ENCODE measurements at places on chromosomes 11 and 22.

- no peak for DNase-seq
Measured at GRCh38 chr11:44008088-44008501, 39.7 kb upstream of the ACCSL start.

DNA sequence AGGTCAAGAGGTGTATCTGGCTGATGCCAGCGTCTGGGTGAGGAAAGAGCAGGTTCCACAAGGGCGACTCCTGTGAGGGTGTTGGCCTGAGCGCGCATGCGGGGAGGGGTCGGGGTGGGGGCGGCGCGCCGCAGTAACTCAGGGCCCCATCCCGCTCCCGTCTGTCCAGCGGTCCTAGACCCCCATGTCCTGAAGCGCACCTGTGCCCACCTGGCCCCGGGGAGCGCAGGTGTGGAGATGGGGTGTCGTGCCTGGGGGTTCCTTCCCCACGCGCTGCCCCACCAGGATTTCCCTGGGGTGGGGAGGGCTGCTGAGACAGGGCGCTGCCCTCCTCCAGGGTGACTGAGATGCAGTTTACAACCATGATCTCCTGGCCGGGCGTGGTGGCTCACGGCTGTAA lies 20.9 kb downstream of the RNH1 start:
- DNase-seq: no peak

GRCh38 chr11:34970480-34970879 lies 54.1 kb downstream of the PDHX start:
- no peak for DNase-seq

DNA sequence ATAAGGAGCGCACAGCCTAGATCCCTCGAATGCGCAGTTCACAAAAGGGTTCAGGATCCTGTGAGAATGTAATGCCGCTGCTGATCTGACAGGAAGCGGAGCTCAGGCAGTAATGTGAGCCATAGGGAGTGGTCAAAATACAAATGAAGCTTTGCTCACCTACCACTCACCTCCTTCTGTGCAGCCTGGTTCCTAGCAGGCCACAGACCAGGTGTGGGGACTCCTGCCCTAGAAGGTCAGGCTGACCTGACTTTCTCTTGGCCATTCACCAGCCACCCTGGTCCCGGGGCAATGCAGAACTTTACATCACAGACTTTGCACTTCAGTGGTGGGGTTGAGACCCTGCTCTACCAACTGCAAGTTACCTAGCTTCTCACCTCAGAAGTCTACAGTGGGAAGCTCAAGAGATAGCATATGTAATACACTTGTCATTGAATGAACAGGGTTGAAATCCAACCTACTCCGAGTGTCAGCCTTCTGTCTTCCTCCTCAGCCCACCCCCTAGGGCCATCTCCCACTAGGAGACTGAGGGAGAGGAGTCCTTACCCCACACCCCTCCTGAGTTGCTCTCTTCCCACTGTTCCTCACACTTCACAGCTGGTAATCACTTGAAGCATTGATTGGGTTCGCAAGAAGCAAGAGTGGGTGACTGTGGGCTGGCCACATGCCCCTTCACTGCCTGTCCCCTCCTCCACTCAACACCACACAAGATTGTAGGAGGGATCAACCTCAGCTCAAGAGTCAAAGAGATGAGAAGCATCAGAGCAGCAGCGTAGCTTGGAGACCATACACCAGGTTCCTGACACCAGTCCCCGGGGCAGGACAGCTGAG lies 2.0 kb upstream of the KCNJ1 start:
- DNase-seq: no peak

DNA sequence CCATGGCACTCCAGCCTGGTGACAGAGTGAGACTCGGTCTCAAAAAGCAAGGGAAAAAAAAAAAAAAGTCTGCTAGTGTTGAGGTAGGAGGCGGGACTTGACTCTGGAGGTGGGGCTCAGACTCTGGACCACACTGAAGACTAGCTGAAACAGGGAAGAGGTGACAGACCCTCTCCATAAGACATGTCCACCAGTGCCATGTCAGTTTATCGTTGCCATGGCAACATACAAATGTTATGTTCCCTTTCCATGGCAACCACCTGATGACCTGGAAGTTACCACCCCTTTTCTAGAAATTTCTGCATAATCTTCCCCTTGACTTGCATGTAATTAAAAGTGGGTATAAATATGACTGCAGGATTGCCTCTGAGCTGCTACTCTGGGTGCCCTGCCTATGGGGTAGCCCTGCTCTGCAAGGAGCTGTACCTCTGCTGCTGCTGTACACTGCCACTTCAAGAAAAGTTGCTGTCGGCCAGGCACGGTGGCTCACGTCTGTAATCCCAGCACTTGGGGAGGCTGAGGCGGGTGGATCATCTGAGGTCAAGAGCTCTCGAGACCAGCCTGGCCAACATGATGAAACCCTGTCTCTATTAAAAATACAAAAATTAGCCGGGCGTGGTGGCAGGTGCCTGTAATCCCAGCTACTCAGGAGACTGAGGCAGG lies 55.1 kb downstream of the KIAA1671 start:
- no peak for DNase-seq

- DNase-seq: no peak
Measured at GRCh38 chr11:46972343-46972742, 35.8 kb downstream of the CSTPP1 start.

GRCh38 chr22:42918500-42918899 lies 61.4 kb upstream of the ARFGAP3 start:
- DNase-seq: no peak

- no peak for DNase-seq
Measured at GRCh38 chr11:69536406-69536805, 54.9 kb downstream of the LINC01488 start.

DNA sequence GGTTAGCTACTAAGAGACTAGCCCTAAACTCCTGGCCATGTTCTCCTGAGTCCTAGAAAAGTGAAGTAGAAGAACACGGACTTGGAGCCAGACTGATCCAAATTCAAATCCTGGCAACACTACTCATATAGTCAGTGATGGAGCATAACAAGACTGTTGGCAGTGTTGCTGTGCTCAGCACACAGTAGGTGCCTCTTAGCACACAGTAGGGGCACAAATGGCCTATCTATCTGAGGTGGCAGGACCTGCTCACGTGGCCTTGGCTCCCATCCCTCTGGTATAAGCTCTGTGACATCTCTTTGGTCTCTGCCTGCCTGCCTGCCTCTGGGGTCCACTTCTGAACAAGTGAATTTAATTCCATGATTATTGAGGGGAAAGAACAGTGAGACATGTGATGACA lies 15.4 kb downstream of the TENM4 start:
- DNase-seq: no peak

GRCh38 chr22:45585437-45585755 lies 82.7 kb downstream of the FBLN1 start:
- DNase-seq: no peak

Measured in activated CD8-positive, alpha-beta memory T cell treated with anti-CD3 and anti-CD28 coated beads for 48 hours (primary cell).